ENCODE measurements at places on chromosomes 2 and 18. TPM values are rescaled to one million over a fixed set of nuclear protein-coding genes. Genes with fewer than 3 reads are reported as not detected.

DNA sequence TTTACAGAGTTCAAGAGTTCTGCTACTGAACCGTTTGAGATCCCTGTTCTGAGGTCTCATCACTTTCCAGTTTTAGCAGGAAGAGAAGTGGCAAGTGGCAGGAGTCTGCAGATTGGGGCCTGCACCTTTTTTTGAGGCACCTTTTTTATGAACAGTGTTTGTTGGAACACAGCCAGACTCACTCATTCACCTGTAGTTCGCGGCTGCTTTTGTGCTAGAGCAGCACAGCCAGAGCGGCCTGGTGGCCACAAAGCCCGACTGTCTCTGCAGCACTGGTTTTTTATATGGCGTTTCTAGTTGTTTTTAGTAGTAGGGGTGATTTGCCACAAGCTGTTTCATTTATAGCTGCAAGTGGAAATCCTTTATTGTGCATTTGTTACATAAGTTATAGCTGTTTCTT is 8.6 kb downstream of the ACP1 start:
- no peak for DNase-seq

DNA sequence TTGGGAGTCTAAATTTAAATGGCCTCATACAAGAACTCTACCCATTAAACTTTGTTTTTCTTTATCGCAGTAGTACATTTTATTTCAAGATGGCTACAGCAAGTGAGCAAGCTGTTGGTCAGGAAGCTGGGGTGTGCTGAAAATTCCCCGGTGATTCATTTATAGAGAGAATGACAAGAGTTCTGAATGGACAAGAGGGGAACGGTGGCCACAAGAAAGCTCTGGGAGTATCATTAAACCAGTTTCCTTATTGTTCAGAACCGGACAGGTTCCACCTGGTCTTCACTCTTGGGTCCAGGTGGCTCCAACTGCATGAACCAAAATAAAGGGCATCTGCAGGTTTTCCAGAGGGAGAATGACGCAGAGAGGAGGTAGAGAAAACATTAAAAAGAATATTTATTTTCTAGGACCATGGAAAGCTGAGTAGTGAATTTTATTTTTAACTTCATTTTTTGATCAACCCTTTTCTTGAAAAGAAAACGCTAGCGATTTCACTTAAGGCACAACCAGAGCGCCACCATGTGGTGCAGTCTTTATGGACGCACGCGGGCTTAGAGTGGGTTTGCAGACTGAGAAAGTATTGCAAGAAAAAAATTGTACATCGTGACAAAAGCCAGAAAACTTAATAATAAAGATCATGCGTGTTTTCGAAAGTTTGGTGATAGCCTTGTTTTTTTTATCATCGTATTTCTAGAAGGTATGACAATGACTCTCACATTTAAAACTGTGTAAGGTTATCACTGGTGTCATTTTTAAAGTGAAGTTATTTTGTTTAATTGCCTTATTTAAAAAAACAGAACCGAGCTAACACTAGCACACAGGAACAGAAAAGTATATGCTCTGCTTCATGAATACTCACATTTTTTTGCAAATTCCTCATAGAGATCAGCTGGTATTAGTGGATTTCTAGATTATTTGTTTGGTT is 97.9 kb upstream of the NOL4 start:
- no peak for DNase-seq

- no peak for DNase-seq
These were observed 1047.8 kb downstream of the SOCS6 start for GRCh38 chr18:71336576-71337210.

DNA sequence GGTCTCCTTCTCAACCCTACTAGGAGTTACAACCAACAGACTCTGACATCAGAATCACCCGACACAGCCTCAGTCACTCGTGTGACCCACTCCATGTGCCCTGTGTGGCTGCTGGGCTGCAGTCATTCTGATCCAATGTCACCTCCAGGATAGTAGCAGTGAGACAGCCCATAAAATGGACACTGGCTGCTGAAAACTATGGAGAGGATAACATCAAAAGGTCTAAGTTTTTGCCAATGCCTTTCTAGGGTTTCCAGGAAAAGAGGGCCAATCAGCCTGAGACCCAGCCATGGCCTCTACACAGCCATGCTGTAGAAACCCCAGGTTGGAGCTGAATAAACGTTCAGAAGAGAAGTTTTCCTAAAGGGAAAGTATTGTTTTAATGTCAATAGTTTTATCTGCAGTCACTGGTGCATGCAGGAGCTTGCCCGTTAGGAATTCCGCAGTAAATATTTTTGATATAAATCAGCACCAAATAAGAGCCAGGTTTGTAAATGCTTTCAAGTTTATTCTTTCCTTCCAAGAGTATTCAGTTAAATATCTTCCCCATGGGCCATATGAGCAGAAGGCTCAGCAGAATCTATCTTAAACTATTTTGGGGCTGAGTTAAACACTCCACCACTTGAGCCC is 92.2 kb upstream of the PID1 start:
- no peak for DNase-seq

- DNase-seq, result no peak
These were observed 59.9 kb upstream of the REG3A start for GRCh38 chr2:79219383-79219988.

DNA sequence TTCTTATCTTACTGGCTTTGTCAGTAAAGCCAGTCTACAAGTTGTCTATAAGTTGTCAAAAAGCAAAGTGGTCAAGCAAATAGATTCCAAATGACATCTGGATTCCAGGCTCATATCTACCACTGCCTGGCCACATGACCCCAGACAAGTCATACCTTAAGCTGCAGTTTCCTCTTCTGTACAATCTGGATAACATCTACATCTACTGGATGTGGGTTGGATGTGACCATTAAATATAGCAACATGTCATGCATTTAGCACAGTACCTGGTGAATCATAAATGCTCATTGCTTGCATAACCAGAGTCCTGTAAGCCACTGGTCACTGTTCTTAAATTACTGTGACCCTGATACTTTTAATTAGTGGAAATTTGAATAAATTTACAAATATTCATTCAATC is 16.8 kb downstream of the COBLL1 start:
- DNase-seq, result no peak

- DNase-seq, result no peak
These were observed 128.0 kb downstream of the ARL4C start for GRCh38 chr2:234368861-234369261.

DNA sequence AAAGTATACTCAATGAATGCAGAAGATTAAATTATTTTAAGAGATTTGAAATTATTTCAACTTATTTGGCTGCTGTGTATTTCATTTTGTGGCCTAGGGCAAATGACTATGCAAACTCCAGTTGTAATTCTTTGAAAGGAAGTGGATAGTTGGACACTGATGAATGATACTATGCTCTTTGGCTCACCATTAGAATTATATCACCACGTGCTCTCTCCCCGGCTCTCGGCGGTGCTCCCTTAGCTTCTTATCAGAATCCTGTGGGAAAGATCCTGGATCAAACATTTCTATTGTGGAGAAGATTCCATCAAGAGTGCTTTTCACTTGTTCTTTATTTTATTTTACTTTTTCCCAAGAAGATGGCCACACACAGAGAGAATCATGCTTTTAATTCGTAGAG is 55.2 kb downstream of the ADCYAP1 start:
- DNase-seq, result no peak

GRCh38 chr2:17251171-17251570 is 267.1 kb downstream of the RAD51AP2 start:
- no peak for DNase-seq

GRCh38 chr2:224671731-224672130 is 44.4 kb downstream of the CCDC195 start:
- DNase-seq, result no peak

DNA sequence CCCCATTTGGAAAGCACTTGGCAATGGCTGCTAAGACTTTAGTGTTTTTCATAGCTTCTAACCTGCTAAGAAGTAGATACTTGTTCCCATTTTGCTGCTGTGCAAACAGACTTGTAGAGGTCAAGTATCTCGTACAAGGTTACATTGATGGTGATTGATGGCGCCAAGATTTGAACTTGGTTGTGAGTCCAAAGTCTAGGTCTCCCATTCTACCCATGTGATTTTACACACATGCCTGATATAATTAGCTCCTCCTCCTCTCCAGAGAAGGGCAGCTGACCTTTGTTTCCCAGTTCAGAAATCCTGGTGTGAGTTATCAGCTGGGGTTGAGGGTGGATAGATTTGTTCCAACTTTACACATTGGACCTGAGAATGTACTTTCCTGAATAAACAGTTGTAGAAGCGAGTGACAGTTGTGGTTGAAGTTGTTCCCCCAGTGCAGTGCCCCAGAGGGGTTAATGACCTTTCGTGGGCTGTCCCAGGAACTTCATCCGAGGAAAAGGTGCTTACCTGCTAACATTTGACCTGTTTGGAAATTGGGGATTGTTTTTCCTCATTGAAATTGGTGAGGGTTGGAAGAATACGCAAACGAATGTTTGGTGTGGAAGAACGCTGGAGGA is 10.4 kb downstream of the TCF7L1 start:
- DNase-seq, result no peak

DNAJC27 gene
- 10.8 TPM for total RNA-seq

ABHD1 gene
- total RNA-seq, result not detected

CRIM1 gene
- 166 TPM for total RNA-seq

PKDCC gene
- total RNA-seq, result 19.3 TPM

ABCB11 gene
- total RNA-seq, result under 0.01 TPM
